Kidney epithelial cell (primary cell): ENCODE measurements at places on chromosomes 11 and 22.

- DNase-seq = no peak
Observed at GRCh38 chr22:37672206-37672919, 3.1 kb upstream of the LGALS1 start.

DNA sequence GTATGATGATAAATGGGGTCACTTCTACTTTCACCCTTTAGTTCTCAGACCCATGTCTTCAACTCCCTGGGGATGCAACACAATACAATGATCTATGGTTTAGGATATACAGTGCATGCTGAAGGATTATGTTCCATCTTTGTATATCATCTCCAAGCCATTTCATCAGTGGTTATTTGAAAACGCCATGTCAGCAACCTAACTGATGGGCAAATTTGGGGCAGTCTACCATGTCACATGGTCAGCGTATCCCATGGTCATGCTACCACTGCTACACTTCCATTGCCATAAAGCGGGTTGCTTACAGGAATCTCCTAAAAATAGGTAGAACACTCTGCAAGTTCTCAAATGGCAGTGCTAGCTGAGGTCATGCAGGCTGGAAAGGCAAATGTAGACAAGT lies 236.5 kb upstream of the ISX start:
- no peak for DNase-seq

GRCh38 chr11:69585385-69585784 lies 55.6 kb upstream of the CCND1 start:
- no peak for DNase-seq

DNA sequence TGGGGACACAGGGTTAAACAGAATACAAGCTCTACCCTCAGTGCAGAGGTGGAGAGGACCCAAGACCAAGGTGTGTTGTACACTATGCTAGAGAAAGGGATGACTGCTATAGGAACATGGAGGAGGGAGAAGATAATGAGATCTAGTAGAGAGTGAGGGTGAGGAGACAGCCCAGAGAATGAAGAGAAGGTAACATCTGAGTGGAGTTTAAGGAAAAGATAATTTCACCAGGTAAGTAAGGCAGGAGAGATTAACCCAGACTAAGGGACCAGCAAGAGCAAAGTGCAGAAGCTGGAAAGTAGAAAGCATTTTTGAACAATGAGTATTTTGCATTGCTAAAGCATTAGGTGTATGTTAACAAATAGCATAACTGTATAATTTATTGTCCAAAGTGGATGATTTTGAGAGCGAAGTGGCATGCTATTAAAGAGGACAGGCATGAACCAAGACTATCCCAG lies 128.8 kb downstream of the RASSF10 start:
- no peak for DNase-seq

- no peak for DNase-seq
Observed at GRCh38 chr11:131447898-131448297, 77.5 kb downstream of the NTM start.

- no peak for DNase-seq
Observed at GRCh38 chr11:15818132-15818842, 538.1 kb downstream of the SOX6 start.

DNA sequence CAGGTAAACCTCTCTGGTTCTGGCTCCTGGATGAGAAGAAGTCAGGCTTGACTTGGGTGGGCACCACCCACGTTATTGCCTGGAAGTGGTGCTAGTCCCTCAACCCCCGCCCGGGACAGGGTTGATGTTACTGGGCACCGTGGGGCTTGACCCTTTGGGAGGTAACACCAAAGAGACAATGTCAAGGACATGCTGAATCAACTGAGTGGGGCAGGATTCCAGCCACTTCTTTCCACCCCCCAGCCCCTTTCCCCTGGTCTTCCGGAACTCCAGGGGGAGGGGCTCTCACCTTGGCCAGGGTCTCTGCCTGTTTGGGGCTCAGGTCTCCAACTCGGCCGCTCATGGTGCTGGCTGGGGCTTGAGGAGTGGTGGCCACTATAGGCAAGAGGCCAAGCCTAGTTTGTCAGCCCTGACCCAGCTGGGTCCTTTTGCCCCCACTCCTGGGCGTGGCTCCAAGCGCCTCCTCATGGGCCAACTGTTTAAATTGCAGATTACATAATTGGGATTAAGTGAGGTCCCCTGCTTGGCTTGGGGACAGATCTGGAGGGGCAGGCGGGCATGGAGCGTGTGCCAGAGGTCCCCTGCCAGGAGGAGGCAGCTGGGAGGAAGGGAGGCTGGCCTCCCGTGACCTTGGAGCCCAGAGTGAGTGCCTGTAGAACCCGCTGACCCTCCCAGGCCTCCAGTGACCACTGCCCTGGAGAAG lies at the start of gene SEC14L3:
Gene SEC14L3, minus strand, starts transcription at position 402 of the 703 bp plus-strand sequence. Its CDS starts 59 bp downstream, at position 343.
- DNase-seq = no peak

GRCh38 chr11:117744471-117745150 lies 52.4 kb downstream of the DSCAML1 start:
- no peak for DNase-seq

DNA sequence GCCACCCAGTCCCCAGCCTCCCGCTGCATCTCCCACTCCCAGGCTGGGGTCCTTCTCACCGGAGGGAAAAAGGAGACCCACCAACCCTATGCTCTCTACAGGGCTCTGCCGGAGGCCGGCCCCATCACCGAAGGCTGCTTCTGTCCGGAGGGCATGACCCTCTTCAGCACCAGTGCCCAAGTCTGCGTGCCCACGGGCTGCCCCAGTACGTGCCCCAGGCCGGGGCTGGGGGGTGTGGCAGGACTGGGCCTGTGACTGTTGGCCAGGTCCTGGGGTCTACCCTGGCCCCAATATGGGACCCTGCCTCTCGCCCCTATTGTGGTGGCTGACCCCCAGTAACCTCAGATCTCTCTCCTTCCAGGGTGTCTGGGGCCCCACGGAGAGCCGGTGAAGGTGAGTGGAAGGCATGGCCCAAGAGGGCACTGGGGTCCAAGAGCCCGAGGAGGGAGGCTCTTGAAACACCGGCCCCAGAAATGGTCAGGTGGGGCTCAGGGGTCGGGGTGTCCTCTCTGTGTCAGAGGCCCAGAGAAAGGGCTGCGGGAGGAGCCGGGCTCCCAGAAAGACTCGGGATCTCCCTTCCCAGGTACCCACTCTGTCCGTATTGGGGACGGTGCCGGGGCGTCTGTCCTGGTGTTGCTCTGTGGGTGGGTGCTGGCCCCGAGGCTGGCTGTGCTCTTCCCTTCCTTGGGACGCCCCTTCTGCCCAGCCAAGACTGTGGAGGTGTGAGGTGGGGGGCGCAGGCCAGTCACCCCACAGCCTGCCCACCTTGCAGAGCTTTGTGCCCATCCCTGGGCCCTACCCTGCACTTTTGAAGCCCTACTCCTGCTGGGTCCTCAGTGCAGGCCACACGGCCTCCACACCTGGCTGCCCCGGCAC lies 26.1 kb upstream of the MUC5B start:
- no peak for DNase-seq

- DNase-seq = no peak
Observed at GRCh38 chr11:75320046-75320618, 31.3 kb downstream of the ARRB1 start.

DNA sequence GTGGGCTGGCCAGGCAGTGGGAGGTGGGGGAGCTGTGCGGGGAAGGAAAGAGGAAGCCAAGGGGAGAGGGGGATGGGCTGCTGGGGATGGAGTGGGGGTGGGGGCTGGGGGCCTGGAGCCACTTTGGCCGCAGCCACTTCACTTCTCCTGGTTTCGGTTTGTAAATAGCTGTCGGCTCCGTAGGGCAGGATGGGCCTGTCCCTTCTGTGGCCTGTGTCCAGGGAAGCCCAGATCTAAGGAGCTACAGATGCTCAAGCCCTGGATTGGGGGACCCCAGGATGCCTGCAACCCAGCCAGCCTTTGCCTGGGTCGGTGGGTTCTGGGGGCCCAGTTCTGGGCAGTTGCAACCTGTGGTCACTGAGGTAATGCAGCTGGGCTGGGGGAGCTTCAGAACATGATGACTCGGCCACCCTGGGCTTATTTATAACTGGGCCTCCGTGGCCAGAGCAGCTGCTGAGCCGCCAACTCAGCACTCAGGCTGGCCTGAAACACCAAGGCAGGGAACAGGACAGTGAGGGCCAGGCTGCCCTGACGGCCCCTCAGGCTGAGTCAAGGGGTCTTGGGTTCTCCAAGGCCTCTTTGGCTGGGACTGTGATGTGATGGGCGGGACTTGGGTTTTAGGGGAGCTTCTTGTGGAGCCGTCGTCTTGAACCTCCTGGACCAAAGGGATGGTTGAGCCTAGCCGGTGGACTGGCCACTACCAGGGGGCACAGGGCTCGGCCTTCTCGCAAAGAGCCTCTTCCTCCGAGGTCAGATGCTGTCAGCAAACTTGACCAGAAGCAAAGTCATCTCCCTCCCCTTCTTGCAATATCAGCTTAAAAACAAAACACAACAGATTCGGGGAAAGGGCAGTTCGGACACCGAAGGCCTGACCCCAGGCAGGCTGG lies 15.0 kb upstream of the SLC39A13 start:
- no peak for DNase-seq

DNA sequence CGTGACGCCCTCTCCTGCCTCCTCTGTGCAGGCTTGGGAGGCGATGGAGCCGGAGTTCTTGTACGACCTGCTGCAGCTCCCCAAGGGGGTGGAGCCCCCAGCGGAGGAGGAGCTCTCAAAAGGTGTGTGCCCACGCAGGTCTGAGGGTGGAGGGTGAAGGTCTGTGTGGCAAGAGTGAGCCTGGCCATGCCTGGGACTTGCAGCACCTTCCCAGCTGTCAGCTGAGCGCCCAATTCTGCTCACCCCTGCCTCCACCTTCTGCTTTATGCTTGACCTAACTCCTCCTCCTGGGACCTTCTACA lies 2.5 kb downstream of the PARVG start:
- DNase-seq = no peak

DNA sequence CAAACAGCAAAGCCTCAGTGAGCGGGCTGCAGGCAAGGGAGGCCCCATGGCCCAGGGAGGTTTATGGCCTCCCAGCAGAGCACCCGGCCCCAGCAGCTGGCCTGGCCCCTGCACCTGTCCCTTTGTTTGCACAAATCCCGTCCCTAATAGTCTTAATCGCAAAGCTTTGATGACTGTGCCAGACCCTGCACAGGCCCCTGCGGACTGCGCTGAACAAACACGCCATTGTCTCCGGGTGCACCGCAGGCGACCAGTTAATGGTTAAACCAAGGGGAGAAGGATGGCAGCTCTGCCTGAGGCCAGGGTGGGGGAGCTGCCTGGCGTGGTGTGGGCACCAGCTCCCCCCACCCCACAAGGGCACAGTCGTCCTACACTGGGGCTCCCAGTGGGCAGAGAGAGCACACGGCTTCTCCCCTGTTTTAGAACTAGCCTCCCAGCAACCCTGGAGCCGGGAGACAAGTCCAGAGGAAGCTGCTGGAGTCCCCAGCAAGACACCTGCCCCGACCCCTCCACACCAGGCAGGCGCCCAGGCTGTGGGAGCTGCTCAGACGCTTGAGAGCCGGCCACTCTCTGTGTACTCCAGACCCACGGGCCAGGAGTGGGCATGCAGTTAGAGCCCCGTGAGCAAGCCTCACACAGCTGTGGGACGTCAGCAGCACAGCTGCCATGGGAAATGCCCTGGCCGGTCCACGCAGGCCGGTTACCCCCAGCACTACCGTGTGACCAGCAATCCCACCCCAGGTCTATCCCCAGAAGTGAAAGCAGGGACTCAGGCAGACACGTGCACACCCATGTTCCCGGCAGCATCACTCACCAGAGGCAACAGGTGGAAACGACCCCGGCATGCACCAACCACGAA lies 39.7 kb upstream of the TH start:
- DNase-seq = no peak

GRCh38 chr11:133832991-133833897 lies 12.1 kb downstream of the SPATA19 start:
- no peak for DNase-seq

- DNase-seq = no peak
Observed at GRCh38 chr22:33194529-33195077, 136.4 kb upstream of the SYN3 start.

DNA sequence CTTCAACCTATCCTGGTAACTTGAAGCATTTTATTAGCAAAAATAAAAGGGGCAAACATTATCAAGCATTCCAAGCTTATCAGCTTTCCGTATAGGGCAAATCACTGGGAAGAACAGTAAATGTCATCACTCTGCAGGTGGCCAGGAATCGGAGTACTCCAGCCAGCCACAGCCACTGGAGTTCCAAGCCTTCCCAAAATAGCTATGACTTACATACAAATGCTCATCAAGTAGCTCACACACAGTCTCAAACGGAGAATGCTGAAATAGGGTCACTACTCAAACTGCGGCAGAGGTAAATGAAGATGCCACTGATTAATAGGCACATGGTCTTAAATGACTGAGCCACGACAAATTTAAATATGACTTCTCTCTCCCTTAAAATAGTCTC lies 2.1 kb downstream of the USP28 start:
- no peak for DNase-seq
